ENCODE measurements at places on chromosomes 16 and 17.

DNA sequence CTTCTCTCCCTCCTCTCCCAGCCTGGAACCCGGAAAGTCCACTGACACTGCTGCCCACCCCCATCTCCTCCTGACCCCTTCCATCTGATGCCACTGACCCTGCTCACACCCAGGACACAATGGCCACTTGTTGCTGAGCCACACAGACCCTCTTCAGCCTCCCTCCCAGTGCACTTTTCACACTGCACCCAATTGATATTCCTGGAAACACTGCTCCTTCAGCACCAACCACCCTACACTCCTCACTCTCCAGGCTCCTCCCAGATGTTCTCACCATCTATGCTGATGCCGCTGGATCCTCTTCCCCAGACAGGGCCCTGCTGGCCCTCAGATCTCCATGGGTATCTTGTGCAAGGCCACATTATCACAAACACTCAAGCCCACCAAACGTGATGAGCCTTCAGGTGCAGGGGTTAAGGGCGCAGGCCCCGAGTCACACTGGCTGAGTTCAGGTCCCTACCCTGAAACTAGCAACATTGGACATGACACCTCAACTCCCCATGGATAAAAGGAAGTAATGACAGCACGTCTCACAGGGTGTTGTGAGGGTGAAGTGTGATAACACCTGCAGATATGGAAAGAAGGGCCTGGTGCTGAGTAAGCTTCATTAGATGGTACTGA, 238.1 kb downstream of the ZNF423 start:
- no peak overlapping the region for H3K27ac ChIP-seq
- DNase-seq = no peak
- H3K27me3 ChIP-seq = peaks cover 4% of the 10 kb centered on the region
- H3K4me1 ChIP-seq = peaks cover 5% of the 10 kb centered on the region

DNA sequence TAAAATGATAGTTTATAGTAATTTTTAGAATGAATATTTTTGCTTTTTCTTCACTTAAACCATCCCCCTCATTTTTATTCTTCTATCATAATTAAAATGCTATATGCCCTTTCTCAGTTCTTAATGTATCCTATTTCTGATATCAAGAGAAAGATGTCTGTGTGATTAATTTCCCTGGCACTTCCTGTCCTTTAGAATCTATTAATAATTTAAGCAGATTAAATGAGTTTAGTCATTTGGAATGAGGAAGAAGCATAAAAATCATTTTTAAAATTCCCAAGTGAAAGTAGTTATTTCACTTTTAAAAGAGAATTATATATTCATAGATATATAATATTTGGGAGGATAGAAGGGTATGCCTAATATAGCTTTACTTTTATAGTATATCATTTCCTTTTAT, 27.8 kb upstream of the CDR2 start:
- no peak for DNase-seq
- no peaks in the 10 kb centered on the region for H3K27me3 ChIP-seq
- no peak overlapping the region for H3K27ac ChIP-seq
- no peaks in the 10 kb centered on the region for H3K36me3 ChIP-seq
- H3K4me1 ChIP-seq = no peaks in the 10 kb centered on the region
- H3K4me3 ChIP-seq = no peak overlapping the region

GRCh38 chr17:9956474-9957131, 51.5 kb upstream of the RCVRN start:
- no peak overlapping the region for H3K27ac ChIP-seq
- H3K4me1 ChIP-seq = peaks cover 12% of the 10 kb centered on the region
- no peak for DNase-seq
- H3K36me3 ChIP-seq = no peaks in the 10 kb centered on the region
- H3K27me3 ChIP-seq = peaks cover 6% of the 10 kb centered on the region

GRCh38 chr17:58706351-58707140, 14.1 kb downstream of the RAD51C start:
- no peaks in the 10 kb centered on the region for H3K4me1 ChIP-seq
- H3K27ac ChIP-seq = no peak overlapping the region
- peaks cover 2% of the 10 kb centered on the region for H3K27me3 ChIP-seq
- no peak overlapping the region for H3K4me3 ChIP-seq
- H3K36me3 ChIP-seq = no peaks in the 10 kb centered on the region

DNA sequence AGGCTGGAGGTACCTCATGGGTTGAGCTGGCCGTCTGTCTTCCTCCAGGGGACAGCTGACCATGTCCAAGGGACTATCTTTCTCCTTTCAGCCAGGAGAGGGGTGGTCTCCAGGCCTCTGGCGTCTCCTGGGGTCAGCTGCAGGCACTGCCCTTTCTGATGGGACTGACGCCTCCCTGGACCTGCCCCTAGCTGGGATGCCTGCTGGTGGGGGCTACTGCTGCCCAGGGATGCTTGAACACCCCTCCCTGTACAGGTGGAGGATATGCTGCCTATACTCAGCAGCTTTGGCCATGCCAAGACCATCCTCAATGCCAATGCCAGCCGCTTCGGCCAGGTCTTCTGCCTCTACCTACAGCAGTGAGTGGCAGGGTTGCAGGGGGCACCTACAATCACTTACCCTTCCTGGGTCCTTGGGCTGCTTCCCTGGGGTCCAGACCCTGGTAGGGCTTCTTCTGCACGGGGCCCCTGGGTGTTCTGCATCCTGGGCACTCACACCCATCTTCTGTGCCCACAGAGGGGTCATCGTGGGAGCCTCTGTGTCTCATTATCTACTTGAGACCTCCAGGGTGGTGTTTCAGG, 4.2 kb downstream of the MYO15B start:
- no peaks in the 10 kb centered on the region for H3K4me1 ChIP-seq
- no peaks in the 10 kb centered on the region for H3K36me3 ChIP-seq
- H3K27me3 ChIP-seq = peaks cover 6% of the 10 kb centered on the region

DNA sequence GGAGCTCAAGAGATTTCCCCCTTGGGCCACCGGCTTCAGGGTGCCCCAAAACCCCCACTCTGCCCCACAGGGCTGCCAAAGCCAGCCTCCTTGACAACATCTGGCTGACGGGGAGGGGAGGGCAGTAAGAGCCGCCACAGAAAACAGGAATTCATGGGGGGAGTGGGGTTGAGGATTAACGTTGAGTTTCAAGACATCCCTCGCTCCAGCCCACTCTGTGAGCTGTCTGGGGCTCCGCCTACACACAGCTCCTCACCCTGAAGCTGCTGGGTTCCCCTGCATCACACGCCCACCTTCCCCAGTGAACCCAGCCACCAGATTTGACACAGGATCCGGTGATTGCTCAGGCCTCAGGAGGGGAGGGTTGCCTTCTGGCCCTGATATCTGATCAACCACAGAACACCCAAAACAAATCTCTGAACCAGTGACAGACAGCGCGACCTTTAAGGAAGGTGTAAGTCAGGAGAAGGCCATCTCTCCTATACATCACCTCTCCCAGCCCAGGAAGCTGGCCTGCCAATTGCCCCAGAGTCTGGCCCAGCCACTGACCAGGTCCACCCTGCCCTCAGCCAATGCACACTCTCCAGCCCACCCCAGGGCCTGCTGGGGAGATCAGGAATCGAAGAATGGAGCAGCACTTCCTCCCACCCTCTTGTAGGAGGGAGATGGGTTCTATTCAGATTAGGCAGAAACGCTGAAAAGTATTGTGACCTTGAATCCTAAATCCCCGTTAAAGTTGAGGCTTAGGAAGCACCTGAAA, 132.1 kb downstream of the CLEC16A start:
- H3K4me3 ChIP-seq = no peak overlapping the region
- no peak overlapping the region for H3K27ac ChIP-seq
- no peaks in the 10 kb centered on the region for H3K36me3 ChIP-seq
- DNase-seq = no peak

- H3K36me3 ChIP-seq = no peaks in the 10 kb centered on the region
- no peaks in the 10 kb centered on the region for H3K4me1 ChIP-seq
- no peak for DNase-seq
- H3K4me3 ChIP-seq = no peak overlapping the region
- no peak overlapping the region for H3K27ac ChIP-seq
- H3K27me3 ChIP-seq = no peaks in the 10 kb centered on the region
Observed at GRCh38 chr17:36000732-36001109, 632 bp downstream of the CCL15 start.

DNA sequence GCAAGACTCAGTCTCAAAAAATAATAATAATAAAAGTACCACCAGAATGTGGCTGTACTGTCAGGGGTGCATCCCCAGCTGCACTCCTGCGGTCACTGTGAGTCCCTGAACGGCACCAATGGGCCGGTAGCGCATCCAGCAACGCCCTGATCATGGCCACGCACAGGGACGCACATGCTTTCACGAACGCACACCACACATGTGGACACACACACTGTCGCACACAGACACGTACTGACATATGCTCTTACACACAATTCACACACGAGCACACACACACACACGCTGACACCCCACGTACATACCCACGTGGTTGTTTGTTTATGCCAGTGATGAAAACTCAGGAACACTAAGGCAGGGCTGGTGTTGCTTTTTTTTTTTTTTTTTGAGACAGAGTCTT, 21.8 kb downstream of the DOC2B start:
- peaks cover 5% of the 10 kb centered on the region for H3K4me1 ChIP-seq
- peaks cover 17% of the 10 kb centered on the region for H3K27me3 ChIP-seq
- no peak for DNase-seq
- H3K4me3 ChIP-seq = no peak overlapping the region
- no peaks in the 10 kb centered on the region for H3K36me3 ChIP-seq

DNA sequence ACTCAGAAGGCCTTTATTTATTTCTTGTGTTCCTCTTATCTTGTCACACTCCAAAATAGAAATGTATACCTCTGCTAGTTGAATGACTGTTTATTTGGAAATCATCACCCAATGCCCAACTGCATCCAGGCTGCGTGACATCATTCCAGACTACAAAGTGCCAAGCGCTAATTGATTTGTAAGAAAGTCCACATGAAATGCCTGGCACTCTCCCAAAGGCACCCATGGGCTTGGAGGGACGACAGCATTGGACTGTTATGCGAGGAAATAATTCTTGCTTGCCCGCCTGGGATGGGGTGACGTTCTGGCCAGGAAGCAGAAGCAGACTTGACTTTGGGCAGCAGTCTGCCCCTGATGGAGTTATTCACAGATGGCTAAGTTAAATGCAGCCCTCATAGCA, 165.9 kb downstream of the CDH13 start:
- DNase-seq = no peak
- peaks cover 3% of the 10 kb centered on the region for H3K27me3 ChIP-seq
- no peak overlapping the region for H3K27ac ChIP-seq
- peaks cover 2% of the 10 kb centered on the region for H3K4me1 ChIP-seq
- H3K4me3 ChIP-seq = no peak overlapping the region

Measured in glutamatergic neuron (in vitro differentiated cells).